ENCODE measurements at places on chromosomes 5 and 9.

GRCh38 chr5:1497795-1498622 lies 25.8 kb downstream of the LPCAT1 start:
- DNase-seq = no peak

DNA sequence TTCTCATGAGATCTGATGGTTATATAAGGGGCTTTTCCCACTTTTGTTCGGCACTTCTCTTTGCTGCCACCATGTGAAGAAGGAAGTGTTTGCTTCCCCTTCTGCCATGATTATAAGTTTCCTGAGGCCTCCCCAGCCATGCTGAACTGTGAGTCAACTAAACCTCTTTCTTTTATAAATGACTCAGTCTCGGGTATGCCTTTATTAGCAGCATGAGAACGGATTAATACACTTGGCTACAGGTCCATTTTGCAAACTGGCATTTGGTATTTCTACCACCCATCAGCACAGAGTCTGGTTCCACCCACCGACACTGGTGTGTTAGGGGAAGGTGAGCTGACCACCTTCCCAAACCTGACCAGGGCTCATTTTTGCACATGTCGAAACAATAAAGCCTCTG lies 47.9 kb upstream of the RARS1 start:
- no peak for DNase-seq

DNA sequence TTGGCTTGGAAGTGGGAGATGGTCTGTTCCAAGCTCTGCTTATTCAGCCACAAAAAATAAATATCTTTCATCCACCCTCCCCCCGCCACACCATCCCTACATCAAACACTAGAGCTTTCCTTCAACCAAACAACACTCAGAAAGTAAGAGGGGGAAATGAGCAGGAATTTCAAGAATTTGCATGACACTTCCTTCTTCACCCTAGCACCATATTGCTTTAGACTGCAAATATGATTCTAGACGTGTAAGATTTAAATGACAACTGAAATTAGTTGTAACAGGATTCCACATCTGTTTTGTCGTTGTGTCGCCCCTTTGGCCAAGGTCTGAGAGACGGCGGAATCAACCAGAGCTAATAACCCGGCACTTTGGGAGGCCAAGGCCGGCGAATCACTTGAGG lies 88.5 kb downstream of the NDFIP1 start:
- DNase-seq = no peak

GRCh38 chr9:128340691-128341434 lies 536 bp downstream of the SLC27A4 start:
- DNase-seq = no peak

- DNase-seq = no peak
Measured at GRCh38 chr9:83238871-83239640, 176.1 kb upstream of the RASEF start.

DNA sequence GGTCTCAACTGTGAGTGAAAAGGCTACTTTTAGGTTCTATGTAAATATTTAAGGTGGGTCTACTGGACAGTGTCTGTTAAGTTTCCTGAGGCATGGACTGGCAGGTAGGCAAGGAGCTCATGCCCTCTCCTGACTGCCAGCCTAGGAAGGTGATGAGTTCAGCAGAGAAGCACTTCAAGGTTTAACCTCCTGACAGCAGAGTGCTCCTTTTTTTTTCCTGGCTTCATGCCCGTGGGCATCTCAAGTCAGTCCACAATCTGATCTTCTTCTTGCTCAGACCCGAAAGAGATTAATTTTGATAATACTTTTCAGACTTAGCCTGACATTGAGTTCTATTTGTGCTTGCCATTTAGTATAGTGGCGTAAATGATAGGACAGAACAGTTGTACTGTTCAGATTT lies 241.9 kb upstream of the NREP start:
- DNase-seq = no peak

DNA sequence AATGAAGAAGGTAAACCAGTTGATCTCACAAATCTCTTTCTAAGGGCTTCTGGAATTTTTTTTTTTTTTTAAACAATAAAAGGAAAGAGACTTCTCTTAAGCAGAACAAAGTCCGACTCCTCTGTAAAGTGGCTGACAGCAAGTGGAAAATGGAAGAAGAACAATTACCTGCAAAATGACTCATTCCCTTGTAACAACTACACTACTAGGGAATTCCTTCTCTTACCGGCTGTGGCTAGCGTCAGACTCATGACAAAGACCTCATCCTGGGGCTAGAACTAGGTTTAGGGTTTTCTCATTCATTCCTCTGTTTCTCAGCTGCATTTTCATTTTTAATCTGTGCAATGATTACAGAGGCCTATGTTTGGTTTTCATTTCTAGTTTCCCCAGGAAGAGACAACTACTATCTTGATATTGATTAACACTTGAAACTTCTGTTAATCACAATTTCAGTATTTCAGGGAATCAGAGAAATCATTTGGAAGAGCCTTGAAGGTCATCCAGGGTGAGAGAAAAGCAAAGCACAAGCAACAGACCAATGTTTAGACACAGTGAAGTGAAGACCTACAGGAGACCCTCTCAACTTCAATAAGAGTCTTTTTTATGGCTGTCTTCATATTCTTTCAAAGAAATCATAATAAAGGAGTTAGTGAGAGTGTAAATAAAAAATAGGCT lies 437.9 kb downstream of the RAB3C start:
- no peak for DNase-seq

- DNase-seq = no peak
Measured at GRCh38 chr9:5834214-5834613, 1.3 kb upstream of the ERMP1 start.

DNA sequence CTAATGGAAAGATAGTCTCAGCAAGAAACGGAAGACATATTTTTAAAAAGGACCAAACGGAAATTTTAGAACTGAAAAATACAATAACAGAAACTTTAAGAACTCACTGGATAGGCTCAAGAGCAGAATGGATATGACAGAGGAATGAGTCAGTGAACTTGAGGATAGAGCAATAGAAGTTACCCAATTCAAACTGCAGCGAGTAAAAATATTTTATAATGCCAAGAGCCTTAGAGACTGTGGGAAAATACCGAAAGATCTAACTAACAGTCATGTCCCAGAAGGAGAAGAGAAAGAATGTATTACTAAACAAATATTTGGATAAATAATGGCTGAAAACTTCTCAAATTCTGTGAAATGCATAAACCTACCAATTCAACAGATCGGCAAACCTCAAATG lies 40.8 kb downstream of the ADAMTS2 start:
- DNase-seq = no peak

- no peak for DNase-seq
Measured at GRCh38 chr9:114342755-114343440, 13.2 kb downstream of the ORM2 start.

- no peak for DNase-seq
Measured at GRCh38 chr9:545480-545879, 296.0 kb upstream of the DMRT1 start.

DNA sequence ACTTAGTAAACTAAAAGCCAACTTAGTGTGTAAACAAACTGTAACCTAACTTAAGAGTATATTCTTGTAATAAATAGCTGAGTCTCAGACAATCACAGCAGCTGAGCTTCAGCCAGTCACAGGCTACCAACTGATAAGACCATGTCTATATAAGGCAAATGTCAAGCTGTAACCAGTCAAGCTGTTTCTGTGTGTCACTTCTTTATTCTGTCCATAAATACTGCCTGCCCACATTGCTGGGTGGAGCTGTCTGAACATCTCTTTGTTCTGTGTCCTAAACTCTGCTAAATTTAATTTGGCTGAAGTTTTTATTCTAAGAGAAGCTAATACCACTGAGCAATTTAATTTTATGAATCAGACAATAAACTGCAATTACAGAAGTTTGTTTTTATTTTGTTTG lies 412.1 kb upstream of the CDH10 start:
- no peak for DNase-seq

GRCh38 chr5:149381986-149382338 lies 2.9 kb upstream of the IL17B start:
- DNase-seq = peak; percentile 93

DNA sequence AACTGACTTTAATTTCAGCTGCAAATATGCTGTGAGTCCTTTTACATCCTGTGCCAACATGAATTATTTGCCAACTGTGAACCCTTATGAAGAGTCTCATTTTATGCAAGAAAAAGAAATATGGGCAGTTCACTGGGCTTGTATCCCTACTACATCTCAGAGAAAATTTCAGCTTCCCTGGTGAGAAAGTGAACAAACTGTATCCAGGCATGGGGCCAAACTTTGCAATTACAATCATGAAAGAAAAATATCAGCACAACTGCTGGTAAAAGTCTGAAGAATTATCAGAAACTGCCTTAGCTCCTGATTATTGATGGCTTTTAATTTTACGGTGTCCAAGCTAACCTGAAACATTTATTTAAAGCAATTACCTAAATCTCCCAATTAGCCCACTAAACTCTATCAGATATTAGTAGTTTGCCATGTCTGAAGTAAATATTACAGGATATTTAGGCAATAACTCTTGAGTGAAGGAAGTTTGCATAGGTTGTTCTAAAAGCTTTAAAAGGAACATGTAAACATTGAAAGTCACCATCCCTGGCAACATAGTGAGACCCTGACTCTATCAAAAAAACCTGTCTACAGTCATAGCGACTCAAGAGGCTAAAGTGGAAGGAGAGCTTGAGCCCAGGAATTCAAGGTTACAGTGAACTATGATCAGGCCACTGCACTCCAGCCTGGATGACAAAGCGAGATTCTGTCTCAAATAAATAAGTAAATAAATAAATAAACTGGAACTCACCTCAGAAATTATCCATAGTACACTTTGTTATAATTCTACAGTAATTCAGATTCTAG lies 83.9 kb upstream of the HCN1 start:
- DNase-seq = no peak

- DNase-seq = no peak
Measured at GRCh38 chr9:120655005-120655622, 59.2 kb downstream of the MEGF9 start.

DNA sequence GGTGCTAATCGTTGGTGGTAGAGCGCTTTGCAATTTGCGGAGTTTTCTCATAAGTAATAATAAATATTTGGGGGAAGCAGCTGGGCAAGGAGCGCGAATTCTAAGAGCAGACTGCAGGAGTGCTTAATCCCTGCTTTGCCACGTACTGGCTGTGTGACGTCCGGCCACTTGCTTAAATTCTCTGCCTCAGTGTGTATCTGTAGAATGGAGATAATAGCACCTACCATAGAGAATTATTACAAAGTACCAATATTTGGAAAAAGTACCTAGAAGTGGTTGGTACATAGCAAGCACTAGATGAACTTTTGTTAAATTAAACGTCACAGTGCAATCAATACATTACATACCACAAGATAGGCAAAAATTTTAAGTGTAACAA lies 598 bp upstream of the TMED7 start:
- DNase-seq = no peak

GRCh38 chr5:95794070-95794516 lies 28.4 kb downstream of the GLRX start:
- DNase-seq = no peak

- no peak for DNase-seq
Measured at GRCh38 chr5:100840789-100841188, 62.3 kb downstream of the ST8SIA4 start.

GRCh38 chr5:111144352-111144930 lies 52.3 kb downstream of the WDR36 start:
- no peak for DNase-seq

- no peak for DNase-seq
Measured at GRCh38 chr9:117307701-117308100, 107.2 kb downstream of the ASTN2 start.

- no peak for DNase-seq
Measured at GRCh38 chr9:105485131-105485530, 37.3 kb downstream of the FSD1L start.

- no peak for DNase-seq
Measured at GRCh38 chr5:154421868-154422267, 23.9 kb upstream of the SAP30L start.

Measured in ecto neural progenitor cell (in vitro differentiated cells).